Bronchial smooth muscle cell (primary cell): ENCODE measurements at places on chromosomes 16 and 17. TPM values are rescaled to one million over a fixed set of nuclear protein-coding genes. Genes with fewer than 3 reads are reported as not detected.

TOP2A gene
- total RNA-seq = 1.7 and 14.8 TPM in 2 replicates

TRAF4 gene
- total RNA-seq = 23.8 and 26.6 TPM in 2 replicates

SYCE1L gene
- 0.17 and 0.32 TPM in 2 replicates for total RNA-seq

TBC1D3E gene
- not detected in 2 replicates for total RNA-seq

CD300A gene
- total RNA-seq = not detected in 2 replicates

VPS9D1 gene
- total RNA-seq = 8.0 and 9.0 TPM in 2 replicates

CA7 gene
- total RNA-seq = not detected in 2 replicates

AIPL1 gene
- total RNA-seq = not detected in 2 replicates

TEX19 gene
- total RNA-seq = under 0.01 TPM in 1 of 2 replicates, not detected in the other

RND2 gene
- 0.60 and 0.95 TPM in 2 replicates for total RNA-seq

FA2H gene
- total RNA-seq = not detected in 2 replicates
